Naive thymus-derived CD8-positive, alpha-beta T cell (primary cell): ENCODE measurements at places on chromosomes 11 and 22. TPM values are rescaled to one million over a fixed set of nuclear protein-coding genes. Genes with fewer than 3 reads are reported as not detected.

Gene ADAMTS8
- not detected for total RNA-seq

Gene TMX2
- total RNA-seq, result 58.5 TPM

Gene OR10A2
- total RNA-seq, result not detected

Gene PTPRCAP
- total RNA-seq, result 212 TPM

Gene GP1BB
- total RNA-seq, result 0.34 TPM

Gene SHANK2
- not detected for total RNA-seq

Gene B3GAT1
- total RNA-seq, result not detected

Gene CENPM
- 3.6 TPM for total RNA-seq

Gene UBQLNL
- total RNA-seq, result 0.47 TPM

Gene PRCP
- 29.1 TPM for total RNA-seq

Gene JHY
- total RNA-seq, result 6.7 TPM

Gene OR52A1
- total RNA-seq, result not detected

Gene ADAMTS15
- total RNA-seq, result not detected

Gene C1QTNF5
- total RNA-seq, result not detected

Gene OR8A1
- total RNA-seq, result not detected

Gene TST
- not detected for total RNA-seq

Gene EIF3F
- total RNA-seq, result 319 TPM

Gene MS4A15
- not detected for total RNA-seq

Gene C22orf42
- not detected for total RNA-seq

Gene FAM180B
- not detected for total RNA-seq

Gene KLHDC7B
- 5.7 TPM for total RNA-seq

Gene RASSF10
- not detected for total RNA-seq

Gene SERHL2
- total RNA-seq, result 0.81 TPM

Gene ST14
- 0.94 TPM for total RNA-seq

Gene OTOG
- not detected for total RNA-seq

Gene TSGA10IP
- total RNA-seq, result not detected

Gene FRMD8
- total RNA-seq, result 48.6 TPM

Gene EMSY
- 49.3 TPM for total RNA-seq

Gene CCDC88B
- total RNA-seq, result 112 TPM

Gene CAPN5
- 9.5 TPM for total RNA-seq

Gene EML3
- total RNA-seq, result 251 TPM

Gene LRRC74B
- not detected for total RNA-seq

Gene NOX4
- not detected for total RNA-seq

Gene TCN2
- total RNA-seq, result not detected
